ENCODE measurements at places on chromosomes 1 and 21. TPM values are rescaled to one million over a fixed set of nuclear protein-coding genes. Genes with fewer than 3 reads are reported as not detected.
A peak's percentile ranks its signal among the peaks of the same experiment; 100 is the strongest.

- no peak for DNase-seq
Observed at GRCh38 chr1:168466714-168467131, 77.1 kb downstream of the XCL2 start.

The CRNN gene
- total RNA-seq = 26.0 TPM

DNA sequence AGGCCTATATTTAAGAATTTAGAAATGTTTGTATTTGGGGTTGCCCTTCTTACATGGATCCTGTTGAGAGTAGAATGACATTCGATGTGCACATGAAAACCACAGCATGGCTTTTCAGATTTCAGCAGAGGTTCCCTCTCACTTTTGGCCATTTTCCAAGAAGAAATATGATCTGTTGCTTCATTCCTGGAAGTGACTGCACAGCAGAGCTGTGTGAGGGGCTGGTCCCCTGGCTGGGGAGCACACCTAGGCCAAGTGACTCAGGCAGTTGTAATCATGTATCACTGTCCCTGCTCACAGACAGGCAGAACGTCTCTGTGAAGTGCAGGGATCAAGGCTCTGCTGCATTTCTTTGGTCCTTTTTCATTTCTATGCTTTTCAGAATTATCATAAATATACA is 32.3 kb downstream of the AGT start:
- peak; percentile 82 for DNase-seq

- DNase-seq = no peak
Observed at GRCh38 chr1:236417336-236417735, 23.2 kb downstream of the EDARADD start.

- no peak for DNase-seq
Observed at GRCh38 chr1:230155021-230155420, 88.0 kb downstream of the GALNT2 start.

- DNase-seq = no peak
Observed at GRCh38 chr1:57489358-57490036, 65.6 kb upstream of the DAB1 start.

- DNase-seq = peak; percentile 51
Observed at GRCh38 chr21:35026617-35027562, 22.2 kb downstream of the RUNX1 start.

GRCh38 chr1:109397581-109398342 is at the start of gene SORT1:
TSS of gene SORT1 (minus strand) at chr1:109397918. CDS start at chr1:109397892, 26 bp downstream.
- DNase-seq = peak; percentile 96

Measured in tongue (tissue), 3 donors.